Activated B cell treated with CpG ODN at 0.5 μM for 24 hours (primary cell): ENCODE measurements at places on chromosomes 4 and X. TPM values are rescaled to one million over a fixed set of nuclear protein-coding genes. Genes with fewer than 3 reads are reported as not detected.

GRCh38 chr4:147891476-147892115, 159.7 kb downstream of the ARHGAP10 start:
- H3K4me1 ChIP-seq = no peaks in the 10 kb centered on the region
- no peak overlapping the region for H3K4me3 ChIP-seq
- no peak overlapping the region for H3K27ac ChIP-seq

DNA sequence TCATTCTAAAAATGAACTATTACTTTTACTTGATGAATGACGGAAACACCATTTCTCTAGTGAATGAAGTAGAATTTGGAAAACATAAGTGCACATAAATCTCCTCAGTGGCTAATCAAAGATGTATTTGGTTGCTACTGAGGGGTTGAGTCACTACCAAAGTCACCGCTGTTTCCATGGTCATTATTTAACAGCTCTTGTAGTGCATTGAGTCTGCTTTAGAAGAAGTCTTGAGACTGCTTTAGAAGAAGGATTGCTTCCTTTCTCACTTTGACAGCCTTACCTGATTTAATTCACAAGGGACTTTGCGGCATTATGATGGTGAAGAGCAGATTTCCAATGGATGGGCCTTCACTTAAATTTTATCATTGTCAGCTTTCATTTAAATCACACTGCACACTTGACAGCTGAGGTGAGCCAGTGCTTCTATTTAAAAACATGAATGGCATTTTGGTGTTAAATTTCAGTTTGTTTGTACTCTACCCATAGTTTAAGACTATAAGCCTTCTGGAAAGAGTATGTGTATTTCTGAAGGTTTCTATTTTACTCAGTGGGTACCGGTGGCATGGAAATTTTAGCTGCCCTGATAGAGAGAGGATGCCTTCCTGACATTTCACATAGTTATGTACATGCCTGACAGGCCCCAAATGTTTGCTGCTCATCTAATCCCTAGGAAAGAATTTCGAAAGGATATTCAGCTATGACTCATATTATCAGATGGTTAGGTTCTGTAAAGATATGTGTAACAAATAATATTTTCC, 9.5 kb downstream of the ASB5 start:
- no peaks in the 10 kb centered on the region for H3K36me3 ChIP-seq
- DNase-seq = no peak
- H3K4me3 ChIP-seq = no peak overlapping the region
- H3K27me3 ChIP-seq = peaks cover 14% of the 10 kb centered on the region

GRCh38 chrX:7711167-7711566, 131.8 kb upstream of the VCX start:
- H3K27me3 ChIP-seq = no peaks in the 10 kb centered on the region
- H3K4me3 ChIP-seq = no peak overlapping the region
- no peaks in the 10 kb centered on the region for H3K4me1 ChIP-seq

DNA sequence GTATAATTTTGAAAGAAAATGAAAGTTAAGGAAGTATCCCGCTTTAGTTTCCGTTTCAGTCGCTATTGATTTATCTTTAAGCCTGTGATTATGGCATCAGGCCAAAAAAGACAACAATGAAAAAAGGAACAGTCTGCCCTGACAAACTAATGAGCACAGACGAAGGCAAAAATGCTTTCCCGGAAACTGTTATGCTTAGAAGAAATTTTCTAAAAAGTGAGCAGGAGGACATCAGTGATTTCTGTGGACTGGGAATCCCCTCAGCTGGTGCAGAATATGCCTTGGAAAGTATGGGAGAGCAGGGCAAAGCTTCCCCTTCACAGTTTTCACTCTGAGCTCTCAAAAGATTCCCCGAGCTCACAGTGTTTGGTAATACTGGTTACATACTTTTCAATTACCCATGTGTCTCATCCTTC, 5.1 kb upstream of the CXCL10 start:
- H3K4me1 ChIP-seq = peaks cover 25% of the 10 kb centered on the region
- H3K27ac ChIP-seq = no peak overlapping the region
- no peak for DNase-seq
- H3K36me3 ChIP-seq = no peaks in the 10 kb centered on the region
- H3K4me3 ChIP-seq = no peak overlapping the region
- no peaks in the 10 kb centered on the region for H3K27me3 ChIP-seq

Gene GALNTL6
- total RNA-seq = 0.20 and 0.24 TPM in 2 replicates
